ENCODE measurements at places on chromosomes 5 and 9. TPM values are rescaled to one million over a fixed set of nuclear protein-coding genes. Genes with fewer than 3 reads are reported as not detected.

SH3PXD2B gene
- total RNA-seq = 48.9 TPM

SLC6A18 gene
- total RNA-seq = not detected

IFNA13 gene
- not detected for total RNA-seq

- H3K4me1 ChIP-seq = no peaks in the 10 kb centered on the region
- H3K27ac ChIP-seq = no peak overlapping the region
Measured at GRCh38 chr5:2375757-2376250, 375.7 kb downstream of the IRX2 start.

BRINP1 gene
- total RNA-seq = not detected

CAMK4 gene
- total RNA-seq = 0.89 TPM

- peak overlapping the region; percentile 80 for H3K27ac ChIP-seq
- peak overlapping the region; percentile 16 for H3K4me3 ChIP-seq
- peaks cover 38% of the 10 kb centered on the region for H3K36me3 ChIP-seq
- H3K4me1 ChIP-seq = peaks cover 78% of the 10 kb centered on the region
- no peaks in the 10 kb centered on the region for H3K27me3 ChIP-seq
Measured at GRCh38 chr9:35682051-35682450, 7.7 kb downstream of the TPM2 start.

DNA sequence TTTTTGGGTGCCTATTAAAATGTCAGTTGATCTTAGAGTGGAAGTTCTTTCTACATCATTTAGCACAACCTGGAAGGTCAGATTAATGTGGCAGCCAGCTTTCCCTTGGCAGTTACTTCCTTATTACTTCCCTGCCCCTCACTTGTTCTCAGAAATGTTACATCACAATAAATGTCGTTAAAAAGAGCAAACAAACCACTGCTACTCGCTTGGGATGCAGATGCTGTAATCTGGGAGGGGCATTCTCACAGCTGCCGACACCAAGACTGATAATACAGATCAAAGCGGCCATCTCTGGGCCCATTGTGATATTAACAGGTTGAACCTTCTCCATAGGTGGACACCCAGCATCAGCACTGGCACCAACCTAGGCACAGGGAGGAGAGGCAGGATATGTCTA lies 29.3 kb downstream of the PLAC8L1 start:
- H3K4me1 ChIP-seq = peaks cover 17% of the 10 kb centered on the region
- DNase-seq = no peak

- H3K27me3 ChIP-seq = no peaks in the 10 kb centered on the region
- DNase-seq = no peak
- peak overlapping the region; percentile 28 for H3K27ac ChIP-seq
- no peak overlapping the region for H3K4me3 ChIP-seq
- peaks cover 57% of the 10 kb centered on the region for H3K4me1 ChIP-seq
- H3K36me3 ChIP-seq = peaks cover under 1% of the 10 kb centered on the region
Measured at GRCh38 chr5:78806544-78806943, 158.0 kb upstream of the LHFPL2 start.

DNA sequence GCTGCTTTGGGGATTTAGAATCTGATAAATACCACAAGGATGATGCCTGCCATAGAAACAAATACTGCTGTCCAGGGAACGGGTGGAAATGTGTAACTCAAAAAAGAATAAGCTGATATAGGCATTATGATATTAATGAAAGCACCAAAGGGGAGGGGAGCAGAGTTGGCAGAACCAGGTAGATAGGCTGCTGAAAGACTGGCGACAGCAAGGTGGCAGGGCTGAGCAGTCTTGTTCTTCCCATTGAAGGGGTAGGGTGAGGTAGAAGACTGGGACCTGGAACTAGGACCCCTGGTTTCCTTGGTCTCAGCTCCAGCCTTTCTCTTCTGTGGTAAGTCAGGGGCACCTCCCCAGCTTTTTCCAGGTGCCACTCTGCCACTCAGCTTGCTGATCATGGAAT lies 31.4 kb upstream of the TMOD1 start:
- H3K27ac ChIP-seq = no peak overlapping the region
- peaks cover 12% of the 10 kb centered on the region for H3K36me3 ChIP-seq
- H3K27me3 ChIP-seq = no peaks in the 10 kb centered on the region
- peaks cover 4% of the 10 kb centered on the region for H3K4me1 ChIP-seq

GRCh38 chr9:74595286-74595685 lies 98.2 kb downstream of the RORB start:
- H3K36me3 ChIP-seq = no peaks in the 10 kb centered on the region
- H3K4me3 ChIP-seq = no peak overlapping the region
- H3K4me1 ChIP-seq = no peaks in the 10 kb centered on the region

STX17 gene
- 22.5 TPM for total RNA-seq

- H3K36me3 ChIP-seq = no peaks in the 10 kb centered on the region
- peaks cover 10% of the 10 kb centered on the region for H3K4me1 ChIP-seq
- H3K4me3 ChIP-seq = no peak overlapping the region
- H3K27me3 ChIP-seq = no peaks in the 10 kb centered on the region
Measured at GRCh38 chr5:66981266-66982055, 215.1 kb downstream of the CD180 start.

GRCh38 chr5:179313849-179314521 lies 31.3 kb downstream of the ADAMTS2 start:
- no peak overlapping the region for H3K27ac ChIP-seq
- DNase-seq = peak; percentile 89
- H3K36me3 ChIP-seq = peaks cover 4% of the 10 kb centered on the region
- no peaks in the 10 kb centered on the region for H3K27me3 ChIP-seq

DNA sequence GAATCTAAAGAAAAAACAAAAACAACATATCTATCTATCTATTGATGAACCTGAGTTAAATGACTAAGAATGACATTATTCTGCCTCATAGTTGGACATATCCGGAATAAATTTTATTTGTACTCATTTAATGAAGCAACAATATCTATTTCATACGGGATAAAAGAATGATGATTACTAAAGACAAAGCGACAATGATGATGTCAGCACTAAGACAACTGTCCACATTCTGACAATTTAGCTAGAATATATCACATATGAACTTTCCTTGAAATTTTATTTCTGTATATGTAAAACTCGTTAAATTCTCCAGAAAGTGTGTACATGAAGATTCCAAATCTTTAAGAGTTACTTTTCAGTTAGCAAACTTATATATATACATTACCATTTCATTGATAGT lies 23.2 kb upstream of the SHISAL2B start:
- no peak for DNase-seq
- H3K36me3 ChIP-seq = no peaks in the 10 kb centered on the region
- no peak overlapping the region for H3K4me3 ChIP-seq
- peaks cover 22% of the 10 kb centered on the region for H3K27me3 ChIP-seq
- no peaks in the 10 kb centered on the region for H3K4me1 ChIP-seq

- H3K27ac ChIP-seq = no peak overlapping the region
- H3K4me1 ChIP-seq = peaks cover 31% of the 10 kb centered on the region
- H3K27me3 ChIP-seq = no peaks in the 10 kb centered on the region
- H3K4me3 ChIP-seq = no peak overlapping the region
Measured at GRCh38 chr5:122908662-122909061, 63.2 kb downstream of the SNX24 start.

GRCh38 chr5:42583322-42583721 lies 160.1 kb downstream of the GHR start:
- H3K36me3 ChIP-seq = no peaks in the 10 kb centered on the region
- no peak overlapping the region for H3K4me3 ChIP-seq
- H3K27ac ChIP-seq = no peak overlapping the region
- H3K27me3 ChIP-seq = peaks cover 10% of the 10 kb centered on the region
- H3K4me1 ChIP-seq = peaks cover 9% of the 10 kb centered on the region

GRCh38 chr9:120692901-120693699 lies 21.2 kb downstream of the MEGF9 start:
- H3K4me3 ChIP-seq = no peak overlapping the region
- DNase-seq = no peak
- H3K36me3 ChIP-seq = no peaks in the 10 kb centered on the region
- peak overlapping the region; percentile 91 for H3K27ac ChIP-seq
- H3K27me3 ChIP-seq = no peaks in the 10 kb centered on the region

DNA sequence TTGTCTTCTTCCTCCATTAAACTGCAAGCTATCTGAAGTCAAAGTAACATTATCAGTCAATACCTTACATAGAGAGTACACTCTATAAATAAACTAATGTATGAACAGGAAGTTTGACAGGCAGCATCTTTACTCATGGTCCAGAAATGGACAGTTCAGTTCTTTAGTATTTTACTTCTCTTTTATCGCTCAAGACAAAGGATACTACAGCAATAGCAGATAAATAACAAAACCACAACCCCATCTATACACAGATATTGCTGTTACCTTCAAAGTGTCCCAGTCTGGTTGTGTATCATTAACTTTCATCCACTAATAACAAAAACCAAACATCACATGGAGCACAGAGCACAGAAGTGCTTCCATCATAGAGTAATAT lies 46.4 kb downstream of the SEMA5A start:
- H3K27ac ChIP-seq = no peak overlapping the region
- H3K36me3 ChIP-seq = peaks cover 8% of the 10 kb centered on the region
- no peak for DNase-seq
- no peak overlapping the region for H3K4me3 ChIP-seq

NR4A3 gene
- 1.2 TPM for total RNA-seq

BDP1 gene
- total RNA-seq = 19.1 TPM

- H3K36me3 ChIP-seq = no peaks in the 10 kb centered on the region
- peaks cover 20% of the 10 kb centered on the region for H3K4me1 ChIP-seq
- H3K4me3 ChIP-seq = no peak overlapping the region
- no peak overlapping the region for H3K27ac ChIP-seq
Measured at GRCh38 chr9:2209400-2209799, 194.3 kb downstream of the SMARCA2 start.

GRCh38 chr9:135343837-135344522 lies 135.6 kb upstream of the PPP1R26 start:
- peak; percentile 88 for DNase-seq
- H3K36me3 ChIP-seq = no peaks in the 10 kb centered on the region
- peaks cover 46% of the 10 kb centered on the region for H3K27me3 ChIP-seq
- no peaks in the 10 kb centered on the region for H3K4me1 ChIP-seq

DNA sequence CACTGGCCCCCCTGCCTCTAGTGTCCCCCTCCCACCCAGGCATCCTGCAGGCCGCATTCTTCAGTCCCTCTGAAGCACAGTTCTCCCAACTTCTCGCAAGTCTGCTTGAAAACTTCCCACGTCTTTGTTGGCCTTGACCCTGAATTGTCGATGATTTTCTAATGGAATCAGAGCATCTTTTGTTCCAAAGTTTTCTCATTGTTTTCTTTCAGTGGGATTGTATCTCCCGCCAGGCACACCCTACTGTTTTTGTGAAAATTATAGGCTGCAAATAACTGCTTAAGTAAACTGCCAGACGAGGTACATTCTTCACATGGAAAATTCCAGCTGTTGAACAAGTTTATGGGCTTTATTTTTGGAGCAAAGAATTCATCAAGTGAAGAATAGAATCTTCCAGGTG lies 122.6 kb upstream of the SLC25A48 start:
- no peak overlapping the region for H3K4me3 ChIP-seq
- DNase-seq = no peak
- H3K4me1 ChIP-seq = peaks cover 16% of the 10 kb centered on the region
- no peak overlapping the region for H3K27ac ChIP-seq
- peaks cover 60% of the 10 kb centered on the region for H3K27me3 ChIP-seq

- H3K36me3 ChIP-seq = no peaks in the 10 kb centered on the region
- H3K27me3 ChIP-seq = no peaks in the 10 kb centered on the region
- peak within 1 kb of the TSS; percentile 89 for H3K4me3 ChIP-seq
- H3K4me1 ChIP-seq = peaks cover 65% of the 10 kb centered on the region
- peak; percentile 98 for DNase-seq
- H3K27ac ChIP-seq = peak within 1 kb of the TSS; percentile 77
Measured at GRCh38 chr9:121369595-121370265, at the start of gene STOM. Gene STOM, minus strand, starts transcription at chr9:121370250. Its CDS starts 63 bp downstream, at chr9:121370187.

DNA sequence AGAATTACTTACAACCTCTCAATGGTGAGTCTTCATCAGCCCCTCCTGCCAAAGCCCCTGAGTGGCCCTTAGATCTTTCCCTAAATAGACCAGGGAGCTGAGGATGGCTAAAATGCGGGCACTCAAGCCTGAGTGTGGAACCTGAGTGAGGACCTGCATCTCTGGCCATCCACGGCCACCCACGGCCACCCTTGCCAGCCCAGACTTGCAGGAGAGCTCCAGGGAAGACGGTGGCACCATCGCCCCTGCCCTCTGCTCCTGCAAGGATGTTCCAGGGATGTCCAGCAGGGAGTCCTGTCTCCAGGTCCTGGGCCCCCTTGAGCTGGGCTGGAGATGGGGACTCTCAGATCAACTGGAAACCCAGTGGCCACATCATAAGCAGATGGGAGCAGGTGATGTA lies 68.2 kb upstream of the OLFM1 start:
- no peaks in the 10 kb centered on the region for H3K36me3 ChIP-seq
- peaks cover 12% of the 10 kb centered on the region for H3K4me1 ChIP-seq
- H3K27me3 ChIP-seq = peaks cover 32% of the 10 kb centered on the region
- no peak for DNase-seq

- H3K4me1 ChIP-seq = peaks cover 9% of the 10 kb centered on the region
- DNase-seq = no peak
- H3K27me3 ChIP-seq = peaks cover 9% of the 10 kb centered on the region
- no peak overlapping the region for H3K27ac ChIP-seq
- no peaks in the 10 kb centered on the region for H3K36me3 ChIP-seq
Measured at GRCh38 chr5:73265641-73266040, 92.6 kb downstream of the TMEM174 start.

GRCh38 chr9:113656771-113657670 lies 193.5 kb downstream of the RGS3 start:
- no peaks in the 10 kb centered on the region for H3K36me3 ChIP-seq
- H3K27ac ChIP-seq = no peak overlapping the region
- DNase-seq = no peak
- H3K4me3 ChIP-seq = no peak overlapping the region
- H3K27me3 ChIP-seq = peaks cover 19% of the 10 kb centered on the region
- H3K4me1 ChIP-seq = peaks cover 16% of the 10 kb centered on the region

- no peaks in the 10 kb centered on the region for H3K27me3 ChIP-seq
- DNase-seq = no peak
- peak overlapping the region; percentile 91 for H3K27ac ChIP-seq
- peaks cover 56% of the 10 kb centered on the region for H3K4me1 ChIP-seq
Measured at GRCh38 chr9:15308511-15308910, 1.5 kb upstream of the TTC39B start.

DNA sequence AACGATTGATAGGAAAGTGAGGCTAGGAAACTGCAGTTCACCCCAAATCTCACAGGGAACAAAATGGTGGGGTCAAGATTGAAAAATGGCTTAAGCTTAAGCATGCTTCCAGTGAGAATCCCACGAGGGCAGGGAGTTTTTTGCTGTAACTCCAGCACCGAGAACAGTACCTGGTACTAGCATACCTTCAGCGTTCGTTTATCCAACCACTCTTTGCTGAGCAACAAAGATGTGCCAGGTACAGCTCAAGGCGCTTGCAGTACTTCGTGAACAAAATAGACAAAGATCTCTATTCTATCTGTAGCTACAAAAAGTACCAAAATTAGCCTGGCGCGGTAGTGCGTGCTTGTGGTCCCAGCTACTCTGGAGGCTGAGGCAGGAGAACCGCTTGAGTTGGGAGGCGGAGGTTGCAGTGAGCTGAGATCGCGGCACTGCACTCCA lies 778 bp upstream of the PPP6C start:
- H3K4me3 ChIP-seq = peak overlapping the region; percentile 89
- no peak for DNase-seq
- H3K27me3 ChIP-seq = no peaks in the 10 kb centered on the region
- H3K27ac ChIP-seq = peak overlapping the region; percentile 92

FOXE1 gene
- not detected for total RNA-seq

DNA sequence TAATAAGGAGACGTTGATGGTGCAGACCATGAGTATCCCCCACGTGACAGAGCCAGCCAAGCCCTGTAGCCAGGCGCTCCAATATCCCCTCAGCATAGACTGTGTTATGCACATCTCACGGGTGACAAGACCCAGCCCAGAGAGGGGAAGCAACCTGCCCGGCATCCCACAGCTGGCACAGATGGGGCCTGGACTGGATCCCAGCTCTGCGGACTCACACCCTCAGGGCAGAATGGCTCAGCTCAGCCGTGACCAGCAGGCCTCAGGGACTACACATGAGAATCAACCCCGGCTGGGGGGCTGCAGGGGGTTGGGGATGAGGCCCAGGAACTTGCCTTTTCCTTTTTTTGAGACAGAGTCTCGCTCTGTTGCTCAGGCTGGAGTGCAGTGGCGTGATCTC lies 11.7 kb downstream of the FIBCD1 start:
- H3K27me3 ChIP-seq = peaks cover 4% of the 10 kb centered on the region
- H3K4me1 ChIP-seq = peaks cover 12% of the 10 kb centered on the region
- no peak for DNase-seq
- peaks cover 4% of the 10 kb centered on the region for H3K36me3 ChIP-seq
- no peak overlapping the region for H3K4me3 ChIP-seq

All from chondrocyte (in vitro differentiated cells).